ENCODE measurements at places on chromosomes 5 and 9. TPM values are rescaled to one million over a fixed set of nuclear protein-coding genes. Genes with fewer than 3 reads are reported as not detected.
A peak's percentile ranks its signal among the peaks of the same experiment; 100 is the strongest.

DNA sequence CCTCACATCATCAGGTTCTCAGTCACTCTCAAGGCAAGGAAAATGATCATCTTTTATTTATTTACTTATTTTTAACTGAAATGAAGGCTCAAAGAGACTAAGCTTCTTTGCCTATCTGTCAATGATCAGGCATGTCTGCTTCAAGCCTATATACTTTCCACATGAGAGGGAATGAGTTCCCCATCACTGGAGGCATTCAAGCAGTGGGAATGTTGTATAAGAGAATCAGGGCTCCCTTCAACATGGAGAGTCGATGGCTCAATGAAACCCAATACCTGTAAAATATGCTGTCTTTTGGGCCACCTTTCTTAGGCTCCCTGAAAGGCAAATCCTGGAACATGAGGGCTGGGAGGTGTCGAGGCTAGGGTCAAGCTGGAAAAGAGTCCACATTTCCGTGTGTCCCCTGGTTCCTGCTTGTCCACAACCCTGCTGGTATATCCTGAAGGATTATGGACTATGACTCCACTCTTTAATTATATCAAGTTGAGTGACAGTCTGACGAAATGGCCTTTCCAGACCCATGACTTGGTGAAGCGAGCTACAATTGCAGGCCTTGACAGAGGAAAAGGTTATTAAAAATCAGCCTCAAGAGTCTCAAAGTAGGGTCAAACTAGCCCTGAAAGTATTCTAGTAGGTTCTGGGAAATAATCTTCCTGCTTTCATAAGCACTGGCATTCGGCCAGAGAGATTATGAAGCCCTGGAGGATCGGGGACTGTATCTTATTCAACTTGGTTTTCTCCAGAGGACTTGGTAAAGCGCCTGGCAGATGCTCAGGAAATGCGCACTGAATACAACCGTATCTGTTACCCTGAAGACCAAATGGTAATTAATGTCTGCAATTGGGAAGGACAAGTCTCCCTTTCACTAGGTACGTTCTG is 145.9 kb upstream of the TBC1D2 start:
- no peak for DNase-seq

DNA sequence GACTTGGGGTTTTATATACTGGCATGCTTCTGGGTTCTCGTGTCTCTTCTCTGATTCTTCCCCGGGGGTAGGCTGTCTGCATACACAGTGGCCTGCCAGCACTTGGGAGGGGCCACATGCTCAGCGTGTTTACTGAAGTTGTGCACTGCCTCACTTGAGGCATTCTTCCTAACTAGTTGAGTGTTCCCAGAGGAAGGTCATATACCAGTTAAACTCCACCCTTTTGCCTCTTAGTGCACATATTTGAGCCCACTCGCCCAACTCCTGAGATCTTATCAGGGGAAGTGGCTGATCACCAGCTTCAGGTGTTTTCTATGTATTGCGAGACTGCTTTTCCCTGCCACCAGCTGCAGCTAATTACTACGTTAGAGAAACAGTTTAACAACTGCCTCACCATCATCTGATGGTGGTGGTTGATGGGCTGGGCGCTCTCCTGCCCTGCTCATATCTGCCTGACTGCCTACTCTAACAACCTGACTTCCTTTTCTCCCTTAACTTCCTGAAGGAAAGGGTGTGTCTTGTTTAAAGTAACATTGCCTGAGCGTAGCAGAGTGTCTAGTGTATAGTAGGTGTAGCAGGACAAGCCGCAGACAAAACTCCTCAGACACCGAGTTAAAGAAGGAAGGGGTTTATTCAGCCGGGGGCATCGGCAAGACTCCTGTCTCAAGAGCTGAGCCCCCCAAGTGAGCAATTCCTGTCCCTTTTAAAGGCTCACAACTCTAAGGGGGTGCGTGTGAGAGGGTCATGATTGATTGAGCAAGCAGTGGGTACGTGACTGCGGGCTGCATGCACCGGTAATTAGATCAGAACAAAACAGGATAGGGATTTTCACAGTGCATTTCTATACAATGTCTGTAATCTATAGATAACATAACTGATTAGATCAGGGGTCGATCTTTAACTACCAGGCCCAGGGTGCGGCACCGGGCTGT is 60.1 kb upstream of the CLINT1 start:
- peak; percentile 70 for DNase-seq

- no peak for DNase-seq
Measured at GRCh38 chr9:14806941-14807520, 84.5 kb upstream of the CER1 start.

DNA sequence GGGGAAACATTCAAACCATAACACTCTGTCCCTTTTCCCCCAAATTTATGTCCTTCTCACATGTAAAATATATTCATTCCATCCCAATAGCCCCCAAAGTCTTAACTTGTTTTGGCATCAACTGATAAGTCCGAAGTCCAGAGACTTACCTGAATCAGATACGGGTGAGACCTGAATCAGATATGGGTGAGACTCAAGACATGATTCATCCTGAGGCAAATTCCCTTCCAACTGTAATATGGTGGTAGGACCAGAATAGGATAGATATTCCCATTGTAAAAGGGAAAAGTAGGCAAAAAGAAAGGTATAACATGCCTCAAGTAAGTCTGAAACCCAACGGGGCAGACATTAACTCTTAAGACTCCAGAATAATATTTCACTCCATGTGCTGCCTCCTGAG is 115.6 kb upstream of the CKMT2 start:
- DNase-seq = no peak

GRCh38 chr9:81083854-81084512 is 605.4 kb downstream of the TLE1 start:
- DNase-seq = no peak

DNA sequence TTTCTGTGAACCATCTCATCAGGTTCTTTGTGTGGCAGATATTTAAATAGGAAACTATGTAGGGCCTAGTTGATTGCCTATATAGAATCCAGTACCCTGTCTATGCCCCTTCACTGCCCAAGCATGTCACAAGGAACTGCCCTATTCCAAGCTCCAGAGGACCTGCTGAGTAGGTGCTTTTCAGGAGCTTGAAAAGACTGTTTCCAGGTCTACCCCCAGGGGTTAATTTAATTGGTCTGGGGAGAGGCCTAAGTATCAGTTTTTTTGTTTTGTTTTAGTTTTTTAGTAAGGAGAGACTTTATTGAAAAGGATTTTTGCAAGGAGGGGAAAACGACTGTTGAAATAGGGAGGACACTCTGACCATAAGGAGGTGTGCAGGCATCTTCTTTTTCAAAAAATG is 43.3 kb downstream of the EXOSC2 start:
- DNase-seq = no peak

DNA sequence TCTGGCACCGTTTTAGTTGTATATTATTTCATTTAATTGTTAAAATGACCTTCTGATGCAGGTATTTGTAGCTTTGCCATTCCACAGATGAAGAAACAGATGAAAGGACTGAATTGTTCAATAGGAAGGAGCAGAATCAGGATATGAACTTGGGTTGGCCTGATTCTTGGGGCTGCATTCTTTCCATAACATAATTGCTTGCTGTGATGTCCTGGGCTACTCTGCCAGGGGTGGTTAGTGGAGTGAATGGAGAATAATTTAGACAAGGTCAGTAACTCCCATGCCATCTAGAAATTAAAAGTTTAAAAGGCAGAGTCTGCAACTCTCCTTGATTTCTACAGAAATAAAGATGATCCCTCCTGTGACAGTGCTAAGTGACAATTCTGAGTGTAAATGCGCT is 15.9 kb downstream of the TLR4 start:
- DNase-seq = no peak

GRCh38 chr9:37955781-37956422 is 52.0 kb upstream of the SLC25A51 start:
- no peak for DNase-seq

- DNase-seq = no peak
Measured at GRCh38 chr5:142020122-142020659, 7.4 kb upstream of the GNPDA1 start.

DNA sequence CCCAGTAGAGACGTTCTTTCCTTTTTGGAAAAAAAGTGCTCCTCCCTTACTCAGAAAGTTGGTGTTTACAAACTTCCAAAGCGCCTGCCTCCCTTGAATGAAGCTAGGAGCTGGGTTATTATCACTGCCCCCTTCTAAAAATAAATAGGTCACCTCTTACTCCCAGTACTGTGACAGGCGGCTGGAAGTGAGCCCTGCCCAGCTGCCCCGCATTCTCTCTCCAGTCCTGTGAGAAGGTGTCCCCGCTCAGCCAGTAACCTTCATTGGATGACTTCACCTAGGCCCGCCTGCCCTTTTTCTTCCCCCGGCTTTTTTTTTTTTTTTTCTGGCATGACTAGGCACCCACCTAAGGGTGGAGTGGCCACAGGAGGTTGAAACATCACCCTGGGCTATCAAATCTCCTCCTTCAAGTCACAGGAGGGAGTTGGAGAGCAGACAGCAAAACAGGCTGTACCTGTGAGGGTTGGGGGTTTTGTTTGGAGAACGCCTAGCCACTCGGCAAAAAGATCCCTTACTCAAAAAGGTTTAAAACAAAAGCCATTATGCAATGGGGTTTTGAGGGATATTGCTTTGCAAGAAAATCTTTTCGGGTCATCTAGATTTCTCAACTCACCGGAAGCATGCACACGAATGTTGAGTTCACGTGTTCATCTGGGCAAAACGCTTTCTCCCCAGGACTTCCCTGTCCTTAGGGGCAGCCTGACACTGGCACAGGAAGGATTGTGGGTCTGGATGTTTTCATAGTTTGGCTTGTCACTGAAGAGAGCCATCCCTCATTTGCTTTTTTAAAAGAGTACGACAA is 43.3 kb upstream of the ZNF622 start:
- DNase-seq = no peak

GRCh38 chr5:455806-456205 is 12.8 kb downstream of the EXOC3 start:
- no peak for DNase-seq

DNA sequence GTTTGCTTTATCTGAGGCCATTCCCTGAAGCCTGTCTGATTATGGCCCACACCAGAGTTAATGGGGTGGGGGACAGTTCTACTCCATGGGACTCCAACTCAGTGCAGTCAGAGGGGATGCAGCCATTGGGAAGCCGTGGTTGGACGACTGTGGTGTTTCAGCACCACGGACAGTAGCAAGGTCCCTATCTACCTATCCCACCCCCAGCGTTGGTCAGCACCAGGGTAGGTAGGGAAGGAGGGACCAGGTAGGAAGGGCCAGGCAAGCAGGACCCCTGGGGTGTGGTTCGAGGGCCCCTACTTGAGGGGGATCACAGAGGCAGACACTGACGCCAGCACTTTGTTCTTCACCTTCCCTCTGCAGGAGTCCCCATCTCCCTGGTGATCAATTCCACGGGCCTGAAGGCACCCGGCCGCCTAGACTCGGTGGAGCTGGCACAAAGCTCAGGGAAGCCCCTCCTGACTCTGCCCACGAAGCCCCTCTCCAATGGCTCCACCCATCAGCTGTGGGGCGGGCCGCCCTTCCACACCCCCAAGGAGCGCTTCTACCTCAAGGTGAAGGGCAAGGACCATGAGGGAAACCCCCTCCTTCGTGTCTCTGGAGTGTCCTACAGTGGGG is 33.2 kb downstream of the HMCN2 start:
- peak; percentile 63 for DNase-seq

DNA sequence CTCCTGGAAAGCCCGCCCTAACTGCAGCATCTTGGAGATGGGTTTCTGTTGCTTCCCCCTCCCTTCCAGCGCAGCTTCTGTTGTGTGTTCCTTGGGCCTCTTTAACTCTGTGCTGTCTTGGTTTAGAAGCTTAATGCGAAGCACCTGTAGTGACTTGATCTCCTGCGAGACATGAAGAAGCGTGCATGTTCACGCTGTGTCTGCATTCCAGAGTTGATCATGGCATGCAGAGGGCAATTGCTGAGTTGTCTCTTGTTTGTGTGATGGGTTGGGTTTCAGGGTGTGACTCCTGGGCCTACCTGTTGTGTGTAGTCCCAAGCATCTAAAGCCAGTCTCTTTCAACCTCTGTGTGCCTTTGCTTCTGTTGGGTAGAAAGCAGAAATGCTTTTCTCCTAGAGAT is 155.6 kb downstream of the SMARCA2 start:
- no peak for DNase-seq

GRCh38 chr5:81608976-81609375 is 141.9 kb downstream of the SSBP2 start:
- DNase-seq = no peak

DNA sequence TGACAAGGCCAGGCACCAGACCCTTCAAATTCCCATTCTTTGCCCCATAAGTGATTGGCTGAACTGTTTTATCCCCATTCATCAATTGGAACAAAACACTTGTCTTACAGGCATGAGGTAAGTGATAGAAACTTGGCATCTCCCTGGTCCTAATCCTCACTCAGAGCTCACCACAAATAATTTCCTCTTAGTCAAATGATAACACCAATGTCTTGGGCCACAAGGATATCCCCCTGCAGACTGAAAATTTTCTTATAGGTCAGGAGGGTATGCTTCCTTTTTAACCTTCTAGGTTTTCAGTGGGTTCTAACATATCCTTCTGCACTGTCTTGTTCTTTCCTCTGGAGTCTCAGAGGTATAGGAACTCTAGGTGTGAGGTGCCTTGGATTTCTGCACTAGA is 14.5 kb downstream of the TNFSF15 start:
- no peak for DNase-seq

DNA sequence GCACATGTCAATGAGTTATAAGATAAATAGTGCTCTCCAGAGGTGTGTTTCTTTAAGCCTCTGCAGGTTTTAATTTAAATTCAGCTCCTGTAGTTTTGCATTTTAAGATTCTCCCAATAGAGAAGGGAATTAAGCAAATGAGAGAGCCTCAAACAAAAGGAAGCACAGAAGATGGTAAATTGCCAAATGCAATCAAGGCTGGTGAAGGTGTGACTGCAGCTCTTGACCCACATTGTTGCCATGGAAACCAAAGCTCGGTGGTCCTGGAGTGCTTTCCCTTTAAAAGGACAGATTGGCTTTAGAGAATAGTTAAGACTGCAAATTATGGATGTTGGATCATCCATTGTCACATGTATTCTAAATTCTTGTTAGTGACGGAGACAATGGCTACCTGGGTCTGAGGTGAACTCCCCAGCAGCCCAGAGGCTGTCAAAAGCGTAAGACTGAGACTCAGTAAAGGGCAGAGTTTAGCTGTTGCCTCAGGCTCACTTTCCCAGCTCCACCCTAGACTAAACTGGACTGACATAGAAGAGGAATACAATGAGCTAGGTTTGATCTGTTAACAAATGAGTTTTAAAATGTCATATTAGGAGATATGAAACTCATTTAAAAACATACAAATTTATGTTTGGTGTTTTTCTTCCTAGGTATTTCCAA is 12.3 kb downstream of the GAPT start:
- no peak for DNase-seq

Gene PCDHB12
- not detected for total RNA-seq

Gene CDH9
- total RNA-seq = not detected

Gene SIMC1
- total RNA-seq = 37.0 TPM

Gene PRSS3
- not detected for total RNA-seq

Gene NINJ1
- total RNA-seq = 110 TPM

Gene PLEKHG4B
- total RNA-seq = not detected

Gene TSSK1B
- total RNA-seq = not detected

Gene ZNF483
- 1.8 TPM for total RNA-seq

Gene SEC24A
- 29.4 TPM for total RNA-seq

Gene FAM153A
- 12.8 TPM for total RNA-seq

Gene SMIM33
- 0.37 TPM for total RNA-seq

Gene TAF1L
- total RNA-seq = not detected

Measured in activated CD4-positive, alpha-beta T cell treated with anti-CD3 and anti-CD28 coated beads, Interleukin-2, amount 10 ng/mL, durations not matched to agents 24 days and 14 days (primary cell).